Glutamatergic neuron (in vitro differentiated cells): ENCODE measurements at places on chromosomes 13 and 19. TPM values are rescaled to one million over a fixed set of nuclear protein-coding genes. Genes with fewer than 3 reads are reported as not detected.

DNA sequence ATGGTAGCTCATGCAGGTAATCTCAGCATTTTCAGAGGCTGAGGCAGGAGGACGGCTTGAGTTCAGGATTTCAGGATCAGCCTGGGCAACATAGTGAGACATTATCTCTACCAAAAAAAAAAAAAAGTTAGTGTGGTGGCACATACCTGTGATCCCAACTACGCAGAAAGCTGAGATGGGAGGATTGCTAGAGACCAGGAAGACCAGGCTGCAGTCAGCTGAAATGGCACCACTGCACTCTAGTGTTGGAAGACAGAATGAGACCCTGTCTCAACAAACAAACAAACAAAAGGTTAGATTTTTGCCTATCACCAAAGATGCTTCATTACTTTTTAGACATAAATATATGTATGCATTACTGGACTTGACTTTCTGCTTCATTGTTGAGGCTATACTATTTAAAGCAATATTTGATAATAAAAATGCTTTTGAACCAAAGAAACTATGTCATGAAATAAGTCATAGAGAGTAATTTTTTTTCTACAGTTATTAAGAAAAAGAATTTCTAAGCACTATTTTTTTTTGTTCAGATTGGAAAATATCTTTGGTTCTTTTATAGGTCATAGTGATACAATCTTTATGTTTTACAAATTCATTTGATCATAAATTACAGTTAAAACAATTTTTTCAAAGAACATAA lies 1180.1 kb upstream of the ATXN8OS start:
- peak; percentile 43 for DNase-seq
- no peak overlapping the region for H3K4me3 ChIP-seq
- no peaks in the 10 kb centered on the region for H3K27me3 ChIP-seq
- H3K36me3 ChIP-seq: no peaks in the 10 kb centered on the region

The CARM1 gene
- total RNA-seq: 133 TPM

GRCh38 chr19:3006075-3006767 lies 22.9 kb downstream of the TLE2 start:
- no peak overlapping the region for H3K27ac ChIP-seq
- H3K4me3 ChIP-seq: no peak overlapping the region
- no peaks in the 10 kb centered on the region for H3K4me1 ChIP-seq
- H3K27me3 ChIP-seq: peaks cover 4% of the 10 kb centered on the region
- no peak for DNase-seq

The MOB3A gene
- total RNA-seq: 66.0 TPM

GRCh38 chr19:55488986-55489710 lies 912 bp downstream of the SSC5D start:
- H3K4me3 ChIP-seq: no peak overlapping the region
- H3K4me1 ChIP-seq: peaks cover 10% of the 10 kb centered on the region
- H3K27me3 ChIP-seq: peaks cover 15% of the 10 kb centered on the region
- DNase-seq: peak; percentile 51
- H3K36me3 ChIP-seq: no peaks in the 10 kb centered on the region

DNA sequence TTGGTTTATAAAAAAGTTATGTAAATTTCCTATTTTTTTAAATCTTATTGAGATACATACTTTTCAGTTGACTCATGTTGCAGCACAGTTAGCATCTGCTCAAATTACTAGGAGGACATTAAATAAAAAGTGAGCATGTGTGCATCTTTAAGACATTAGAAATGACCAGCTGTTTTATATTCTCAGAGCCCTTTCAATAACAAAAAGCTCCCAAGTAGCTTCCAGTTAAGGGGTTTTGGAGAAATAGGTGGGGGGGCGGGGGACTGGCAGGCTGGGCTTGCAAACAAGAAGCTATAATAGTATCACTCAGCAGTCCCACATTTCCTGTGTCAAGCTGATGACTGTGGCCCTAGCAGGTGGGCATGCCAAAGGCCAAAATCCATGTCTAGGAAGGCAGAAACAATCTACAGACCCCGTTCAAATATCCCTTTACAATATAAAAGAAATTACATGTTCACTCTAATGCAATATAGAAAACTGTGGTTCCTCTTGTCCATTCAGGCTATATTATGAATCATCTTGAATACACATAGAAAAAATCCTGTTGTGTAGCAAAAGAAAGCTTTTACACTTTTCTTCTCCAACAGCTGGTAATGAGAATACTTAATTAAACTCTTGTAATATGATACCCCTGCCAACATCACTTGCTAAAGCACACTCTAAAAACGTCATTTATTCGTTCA lies 1713.2 kb upstream of the SLC10A2 start:
- peaks cover 5% of the 10 kb centered on the region for H3K27me3 ChIP-seq
- peaks cover 14% of the 10 kb centered on the region for H3K4me1 ChIP-seq
- H3K36me3 ChIP-seq: peaks cover 4% of the 10 kb centered on the region
- DNase-seq: peak; percentile 20

GRCh38 chr19:5963855-5964254 lies 14.1 kb downstream of the RANBP3 start:
- DNase-seq: no peak
- peak overlapping the region; percentile 33 for H3K27ac ChIP-seq
- H3K36me3 ChIP-seq: no peaks in the 10 kb centered on the region
- peaks cover 41% of the 10 kb centered on the region for H3K4me1 ChIP-seq
- H3K4me3 ChIP-seq: no peak overlapping the region
- H3K27me3 ChIP-seq: peaks cover 12% of the 10 kb centered on the region

DNA sequence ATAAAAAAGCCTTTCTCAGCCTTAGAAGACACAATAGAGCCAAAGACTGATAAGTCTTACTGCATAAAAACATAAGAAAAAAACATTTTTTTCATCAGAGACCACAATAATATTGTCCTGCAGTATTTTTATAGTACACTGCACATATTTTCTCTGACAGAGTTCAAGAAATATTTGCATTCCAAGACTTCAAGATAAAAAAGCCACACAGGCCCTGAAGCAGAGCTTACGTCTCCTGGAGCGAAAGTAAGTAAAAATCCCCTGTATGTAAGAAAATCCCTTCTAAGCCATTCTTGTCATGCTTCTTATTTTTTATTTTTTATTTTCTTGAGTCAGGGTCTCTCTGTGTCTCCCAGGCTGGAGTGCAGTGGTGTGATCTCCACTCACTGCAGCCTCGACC lies 755.9 kb downstream of the LIG4 start:
- no peak for DNase-seq
- H3K4me1 ChIP-seq: peaks cover 2% of the 10 kb centered on the region
- H3K4me3 ChIP-seq: no peak overlapping the region
- H3K27me3 ChIP-seq: no peaks in the 10 kb centered on the region
- H3K36me3 ChIP-seq: no peaks in the 10 kb centered on the region
- no peak overlapping the region for H3K27ac ChIP-seq

DNA sequence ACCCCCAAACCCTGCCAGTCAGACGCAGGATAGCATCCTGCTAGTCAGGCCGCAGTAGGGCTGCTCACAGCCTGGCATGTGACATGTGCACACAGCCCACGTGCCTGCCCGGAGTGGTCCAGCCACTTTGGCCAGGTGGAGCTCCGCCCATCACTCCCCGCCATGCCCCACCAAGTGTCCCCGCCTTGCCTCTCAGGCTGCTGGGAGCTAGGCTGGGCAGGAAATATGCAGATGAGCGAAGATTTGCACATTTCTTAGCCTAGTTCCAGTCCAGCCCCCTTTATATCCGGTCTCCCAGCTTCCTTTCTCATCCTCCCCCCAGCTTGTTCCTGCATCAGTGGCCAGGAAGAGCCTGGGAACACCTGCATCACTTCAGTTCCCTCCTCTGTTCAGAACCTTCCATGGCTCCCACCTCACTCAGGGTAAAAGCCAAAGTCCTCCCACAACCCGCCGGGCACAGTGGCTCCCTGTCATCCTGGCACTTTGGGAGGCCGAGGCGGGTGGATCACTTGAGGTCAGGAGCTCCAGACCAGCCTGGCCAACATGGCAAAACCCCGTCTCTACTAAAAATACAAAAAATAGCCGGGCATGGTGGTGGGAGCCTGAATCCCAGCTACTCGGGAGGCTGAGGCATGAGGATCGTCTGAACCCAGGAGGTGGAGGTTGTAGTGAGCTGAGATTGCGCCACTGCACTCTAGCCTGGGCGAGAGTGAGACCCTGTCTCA lies 2.3 kb upstream of the DOCK6 start:
- H3K27ac ChIP-seq: no peak overlapping the region
- DNase-seq: no peak
- H3K36me3 ChIP-seq: no peaks in the 10 kb centered on the region
- peaks cover 18% of the 10 kb centered on the region for H3K27me3 ChIP-seq
- peaks cover 8% of the 10 kb centered on the region for H3K4me1 ChIP-seq
- no peak overlapping the region for H3K4me3 ChIP-seq

The CLEC17A gene
- total RNA-seq: not detected

GRCh38 chr19:28641395-28641794 lies 571.6 kb downstream of the UQCRFS1 start:
- H3K4me3 ChIP-seq: no peak overlapping the region
- peak; percentile 29 for DNase-seq
- peaks cover 5% of the 10 kb centered on the region for H3K36me3 ChIP-seq
- no peak overlapping the region for H3K27ac ChIP-seq
- H3K27me3 ChIP-seq: peaks cover 13% of the 10 kb centered on the region
- peaks cover 27% of the 10 kb centered on the region for H3K4me1 ChIP-seq

The ATP8B3 gene
- total RNA-seq: 2.5 TPM

GRCh38 chr13:69565334-69565733 lies 542.3 kb upstream of the ATXN8OS start:
- no peaks in the 10 kb centered on the region for H3K36me3 ChIP-seq
- H3K4me1 ChIP-seq: no peaks in the 10 kb centered on the region
- DNase-seq: peak; percentile 18
- no peaks in the 10 kb centered on the region for H3K27me3 ChIP-seq
- H3K4me3 ChIP-seq: no peak overlapping the region

- no peak overlapping the region for H3K27ac ChIP-seq
- H3K4me1 ChIP-seq: no peaks in the 10 kb centered on the region
- no peak overlapping the region for H3K4me3 ChIP-seq
- no peaks in the 10 kb centered on the region for H3K36me3 ChIP-seq
Measured at GRCh38 chr13:30376426-30377311, 45.6 kb upstream of the UBE2L5 start.
